ENCODE measurements at places on chromosomes 7 and 10.
A peak's percentile ranks its signal among the peaks of the same experiment; 100 is the strongest.

GRCh38 chr7:39127058-39127457, 149.3 kb downstream of the POU6F2 start:
- DNase-seq, result no peak

- DNase-seq, result no peak
Observed at GRCh38 chr7:76069238-76069638, 21.3 kb downstream of the MDH2 start.

DNA sequence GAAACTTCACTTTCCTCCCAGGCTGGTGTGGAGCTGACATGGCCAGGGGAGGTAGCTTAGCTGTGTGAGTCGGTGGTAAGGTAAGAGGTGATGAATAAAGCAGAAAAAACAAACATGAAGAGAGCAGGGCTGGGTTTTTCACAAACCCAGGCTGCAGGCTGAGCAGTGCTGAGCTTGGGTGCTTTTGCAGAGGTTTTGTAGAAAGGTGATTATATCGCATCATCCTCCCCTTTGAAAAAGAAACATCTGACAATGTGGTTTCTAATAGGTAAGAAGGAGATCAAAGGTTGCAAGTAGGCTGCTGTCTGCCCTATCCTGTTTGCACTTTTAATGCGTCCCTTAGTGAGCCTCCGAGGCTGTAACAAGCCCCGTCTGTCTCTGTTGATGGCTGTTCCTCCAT, 69.6 kb upstream of the GRM8 start:
- DNase-seq, result no peak

DNA sequence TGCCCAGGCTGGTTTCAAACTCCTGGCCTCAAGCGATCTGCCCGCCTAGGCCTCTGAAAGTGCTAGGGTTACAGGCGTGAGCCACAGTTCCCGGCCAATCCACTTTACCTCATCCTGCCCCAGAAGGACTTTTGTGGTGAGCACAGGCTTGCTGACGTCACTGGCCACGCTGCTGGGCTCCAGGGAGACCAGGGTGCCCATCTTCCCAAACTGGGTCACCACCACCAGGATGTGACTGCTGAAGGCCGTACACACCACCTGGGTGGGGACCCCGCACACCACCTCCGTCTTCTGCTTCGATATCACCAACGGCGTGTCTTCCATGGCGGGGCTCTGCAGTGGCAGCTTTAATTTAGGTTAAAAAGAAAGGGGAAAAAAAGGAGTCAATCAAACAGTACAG, 816 bp downstream of the PSMG3 start:
- peak; percentile 18 for DNase-seq

GRCh38 chr7:118057404-118057803, 126.6 kb upstream of the LSM8 start:
- DNase-seq, result no peak

Data from stimulated activated effector memory CD8-positive, alpha-beta T cell treated with anti-CD3 and anti-CD28 coated beads, Interleukin-12 subunit alpha, Interleukin-12 subunit beta, amount 100 ng/mL, for 72 hours (primary cell).